Spinal cord (tissue), 10 donors: ENCODE measurements at places on chromosomes 3 and 15. TPM values are rescaled to one million over a fixed set of nuclear protein-coding genes. Genes with fewer than 3 reads are reported as not detected.

- no peak overlapping the region for H3K27ac ChIP-seq
- no peaks in the 10 kb centered on the region for H3K27me3 ChIP-seq
- no peak overlapping the region for H3K4me3 ChIP-seq
- no peaks in the 10 kb centered on the region for H3K36me3 ChIP-seq
- no peak for DNase-seq
- H3K4me1 ChIP-seq = no peaks in the 10 kb centered on the region
Observed at GRCh38 chr3:172511783-172512762, 11.2 kb downstream of the TNFSF10 start.

- DNase-seq = no peak
- H3K4me3 ChIP-seq = no peak overlapping the region
- no peaks in the 10 kb centered on the region for H3K4me1 ChIP-seq
- H3K27me3 ChIP-seq = no peaks in the 10 kb centered on the region
- no peak overlapping the region for H3K27ac ChIP-seq
Observed at GRCh38 chr3:112486811-112487505, 12.3 kb downstream of the BTLA start.

DNA sequence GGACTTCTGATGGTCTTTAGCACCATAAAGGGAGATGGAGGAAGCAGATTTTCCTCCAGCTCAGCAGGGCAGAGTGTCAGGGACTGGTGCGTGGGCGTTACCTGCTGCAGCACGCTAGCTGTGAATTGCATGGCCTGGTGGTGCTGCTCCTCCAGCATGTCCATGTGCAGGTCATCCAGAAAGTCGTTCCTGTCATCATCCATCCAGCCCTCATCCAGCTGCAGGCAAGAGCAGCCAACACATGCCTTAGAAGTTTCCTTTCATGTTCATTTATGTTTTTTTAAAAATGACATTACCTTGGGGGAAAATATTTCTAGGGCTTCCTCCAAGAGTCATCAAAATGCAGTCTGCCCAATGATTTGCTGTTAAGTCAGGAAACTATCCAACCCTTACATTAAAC, 239.2 kb downstream of the PDZRN3 start:
- H3K27ac ChIP-seq = no peak overlapping the region
- no peaks in the 10 kb centered on the region for H3K27me3 ChIP-seq
- H3K36me3 ChIP-seq = peaks cover 15% of the 10 kb centered on the region
- no peak for DNase-seq

DNA sequence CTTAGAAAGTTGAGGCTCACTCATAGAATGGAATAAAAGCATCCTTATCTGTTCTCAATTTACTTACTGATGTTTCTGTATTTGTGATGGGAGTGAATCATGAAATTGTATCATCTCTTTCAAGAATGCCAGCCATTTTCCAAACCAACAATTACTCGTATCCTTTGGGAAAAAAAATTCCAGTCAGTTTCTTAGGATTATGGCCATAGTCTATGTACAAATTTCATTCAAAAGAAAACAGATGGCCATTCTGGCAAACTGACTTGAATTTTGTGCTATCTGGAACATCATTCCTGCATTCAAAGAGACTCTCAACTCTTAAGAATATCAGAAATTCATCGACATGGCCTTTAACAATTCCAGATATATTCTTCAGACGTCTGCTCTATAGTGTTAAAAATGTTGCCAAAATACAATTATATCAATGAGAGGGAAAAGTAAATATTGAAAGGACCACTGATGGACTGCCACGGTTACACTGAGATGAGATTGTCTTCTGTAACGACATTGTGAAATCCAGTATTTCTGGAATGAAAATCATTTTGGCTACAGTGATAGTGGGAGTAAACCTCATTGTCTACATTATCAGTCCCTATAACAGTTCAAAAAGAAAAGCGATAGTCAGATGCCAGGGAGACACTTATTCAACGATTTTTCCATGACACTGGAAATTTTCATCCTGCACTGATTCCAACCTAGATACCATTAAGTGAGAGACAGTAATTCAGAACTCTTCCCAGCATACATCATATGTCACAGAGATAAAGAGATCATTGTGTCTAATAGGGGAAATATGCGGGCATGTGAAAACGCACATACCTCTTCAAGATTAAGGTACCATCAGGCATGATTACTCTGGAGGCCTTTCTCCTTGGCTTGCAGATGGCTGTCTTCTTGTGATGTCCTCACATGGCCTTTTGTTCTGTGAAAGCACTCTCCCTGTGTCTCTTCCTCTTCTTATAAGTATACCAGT, 953.8 kb upstream of the ALCAM start:
- no peak for DNase-seq
- no peaks in the 10 kb centered on the region for H3K4me1 ChIP-seq
- no peak overlapping the region for H3K4me3 ChIP-seq

GRCh38 chr3:54376142-54376807, 253.9 kb downstream of the CACNA2D3 start:
- H3K4me3 ChIP-seq = no peak overlapping the region
- no peaks in the 10 kb centered on the region for H3K36me3 ChIP-seq
- H3K4me1 ChIP-seq = peaks cover 2% of the 10 kb centered on the region
- DNase-seq = no peak
- no peak overlapping the region for H3K27ac ChIP-seq
- H3K27me3 ChIP-seq = no peaks in the 10 kb centered on the region

GRCh38 chr3:65848024-65848423, 190.7 kb downstream of the MAGI1 start:
- H3K4me1 ChIP-seq = no peaks in the 10 kb centered on the region
- no peak overlapping the region for H3K27ac ChIP-seq
- H3K4me3 ChIP-seq = no peak overlapping the region
- no peaks in the 10 kb centered on the region for H3K27me3 ChIP-seq
- no peaks in the 10 kb centered on the region for H3K36me3 ChIP-seq

DNA sequence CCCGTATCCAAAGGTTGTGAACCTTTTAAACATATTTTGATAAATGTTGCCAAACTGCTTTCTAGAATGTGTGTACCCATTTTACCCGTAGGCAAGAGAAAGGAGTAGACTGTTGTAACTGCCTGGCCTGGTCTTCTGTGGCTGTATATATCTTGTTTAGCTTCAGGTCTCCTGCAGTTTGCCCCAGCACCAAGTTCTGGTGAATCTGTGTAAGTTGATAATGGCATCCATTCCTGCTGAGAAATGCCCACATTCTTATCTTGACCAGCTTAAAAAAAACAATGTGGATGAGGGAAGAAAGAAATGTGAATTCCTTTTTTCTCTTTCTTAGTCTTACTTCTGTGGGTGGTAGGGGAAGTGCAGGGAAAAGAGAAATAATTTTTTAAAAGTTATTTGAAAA, 53.3 kb upstream of the TLE3 start:
- H3K4me3 ChIP-seq = no peak overlapping the region
- no peak overlapping the region for H3K27ac ChIP-seq
- peaks cover 41% of the 10 kb centered on the region for H3K4me1 ChIP-seq
- no peaks in the 10 kb centered on the region for H3K36me3 ChIP-seq
- no peak for DNase-seq

DNA sequence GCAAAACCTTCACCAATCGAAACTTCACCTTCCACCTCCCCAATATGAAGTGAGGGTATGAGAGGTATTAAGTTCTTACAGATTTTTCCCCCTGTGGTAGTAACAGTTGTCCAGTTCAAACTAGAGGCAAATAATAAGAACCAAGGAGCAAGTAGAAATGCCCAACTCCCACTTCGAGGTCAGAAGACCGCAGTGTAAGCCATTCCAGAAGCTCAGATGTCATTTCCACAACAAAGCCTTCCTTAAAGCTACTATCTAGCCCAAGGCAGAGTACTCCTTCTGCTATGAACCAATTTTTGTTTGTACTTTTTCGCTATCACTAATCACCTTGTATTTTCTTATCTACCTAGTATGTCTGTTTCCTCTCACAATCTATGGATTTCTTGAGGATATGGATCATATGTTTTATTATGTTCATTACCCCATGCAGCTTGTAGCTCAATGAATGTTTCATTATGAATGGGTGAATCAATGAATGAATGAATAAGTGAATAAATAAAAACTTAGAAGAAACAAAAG, 235.7 kb upstream of the KCNMB2 start:
- H3K4me1 ChIP-seq = no peaks in the 10 kb centered on the region
- DNase-seq = no peak
- H3K4me3 ChIP-seq = no peak overlapping the region
- no peaks in the 10 kb centered on the region for H3K27me3 ChIP-seq
- no peak overlapping the region for H3K27ac ChIP-seq

DNA sequence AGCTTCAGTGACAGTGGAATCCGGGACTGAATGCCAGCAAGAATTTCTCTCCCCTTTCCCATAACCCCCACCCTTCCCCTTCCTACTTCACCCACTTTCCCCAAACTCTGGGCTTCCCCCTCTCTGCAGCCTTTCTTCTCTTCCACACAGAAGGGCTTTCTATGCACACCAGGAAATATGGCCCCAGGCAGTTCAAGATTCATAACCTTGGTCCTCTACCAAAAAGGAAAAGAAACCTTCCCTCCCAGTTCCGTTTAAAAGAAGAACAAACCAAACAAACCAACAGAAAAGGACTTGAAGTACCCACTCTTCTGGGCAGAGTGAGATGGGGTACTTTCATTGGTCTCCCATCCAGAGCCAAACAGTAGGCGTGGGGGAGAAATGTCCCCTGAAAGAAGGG, 68.8 kb upstream of the ABHD2 start:
- DNase-seq = no peak
- peaks cover 22% of the 10 kb centered on the region for H3K4me1 ChIP-seq
- H3K27ac ChIP-seq = no peak overlapping the region

- H3K4me1 ChIP-seq = peaks cover 8% of the 10 kb centered on the region
- no peak for DNase-seq
- no peaks in the 10 kb centered on the region for H3K27me3 ChIP-seq
Observed at GRCh38 chr3:98596541-98597500, 3.4 kb upstream of the CPOX start.

DNA sequence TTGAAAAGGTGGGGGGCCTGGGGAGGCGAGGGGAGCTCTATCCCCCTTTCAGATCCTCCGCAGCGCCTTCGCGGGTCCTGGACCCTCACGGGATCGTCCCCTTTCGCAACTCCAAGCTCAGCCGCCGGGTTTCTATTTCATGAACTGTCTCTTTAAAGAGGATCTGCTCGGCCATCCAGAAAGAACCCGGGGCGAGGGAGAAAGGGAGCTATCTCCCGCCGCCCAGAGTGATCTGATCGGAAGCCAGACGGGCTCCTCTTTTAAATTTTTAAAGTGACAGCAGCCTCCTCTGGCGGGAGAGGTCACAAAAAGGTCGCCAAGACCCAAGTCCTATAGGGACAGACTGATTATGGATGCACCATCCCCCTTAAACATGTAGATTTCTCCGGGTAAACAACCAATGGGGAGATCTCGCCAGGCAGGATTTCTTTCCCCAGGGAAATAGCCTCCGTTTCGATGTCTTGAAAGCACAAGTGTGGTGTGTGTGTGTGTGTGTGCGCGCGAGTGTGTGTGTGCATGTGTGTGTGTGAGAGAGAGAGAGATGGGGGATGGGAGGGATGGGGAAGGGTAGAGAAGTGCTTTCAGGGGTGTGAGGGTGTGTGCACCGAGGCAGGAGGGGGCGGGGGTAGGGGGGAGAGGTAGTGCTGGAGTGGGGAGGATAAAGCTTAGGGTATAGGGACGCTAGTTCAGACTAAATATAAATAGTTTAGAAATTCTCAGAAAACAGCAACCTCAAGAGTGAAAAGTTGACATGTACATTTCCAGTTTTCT, 516.1 kb downstream of the MECOM start:
- H3K27ac ChIP-seq = peak overlapping the region; percentile 29
- no peaks in the 10 kb centered on the region for H3K36me3 ChIP-seq

- H3K27ac ChIP-seq = no peak overlapping the region
- H3K4me3 ChIP-seq = no peak overlapping the region
- H3K4me1 ChIP-seq = peaks cover 7% of the 10 kb centered on the region
- H3K27me3 ChIP-seq = no peaks in the 10 kb centered on the region
Observed at GRCh38 chr3:55000546-55000945, 72.7 kb upstream of the LRTM1 start.

GRCh38 chr15:78448441-78449219, 10.6 kb downstream of the IREB2 start:
- H3K27me3 ChIP-seq = no peaks in the 10 kb centered on the region
- peaks cover 6% of the 10 kb centered on the region for H3K4me1 ChIP-seq
- no peak overlapping the region for H3K4me3 ChIP-seq
- DNase-seq = no peak
- H3K36me3 ChIP-seq = peaks cover 26% of the 10 kb centered on the region

GRCh38 chr3:104820959-104821358, 545.8 kb upstream of the ALCAM start:
- no peaks in the 10 kb centered on the region for H3K4me1 ChIP-seq
- no peak overlapping the region for H3K4me3 ChIP-seq
- no peak for DNase-seq

DNA sequence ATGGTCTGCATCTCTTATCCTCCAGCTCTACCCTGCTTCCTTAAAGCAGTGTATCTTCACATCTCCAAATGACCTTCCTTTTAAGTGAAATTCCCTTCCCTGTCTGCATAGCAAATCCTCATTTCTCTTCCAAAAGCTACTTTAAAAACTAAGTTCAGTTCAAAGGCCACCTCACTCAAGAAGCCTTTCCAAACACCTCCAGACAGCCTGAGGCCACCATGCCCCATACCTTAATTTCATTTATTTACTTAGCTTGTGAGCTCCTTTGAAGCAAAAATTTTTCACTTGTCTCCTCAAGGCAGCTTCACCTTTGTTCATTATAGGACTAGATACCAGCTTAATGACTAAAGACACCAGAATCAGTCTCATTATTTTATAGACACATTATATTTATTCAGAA, 39.4 kb downstream of the PIGB start:
- H3K4me1 ChIP-seq = no peaks in the 10 kb centered on the region
- DNase-seq = no peak
- H3K27me3 ChIP-seq = no peaks in the 10 kb centered on the region

DNA sequence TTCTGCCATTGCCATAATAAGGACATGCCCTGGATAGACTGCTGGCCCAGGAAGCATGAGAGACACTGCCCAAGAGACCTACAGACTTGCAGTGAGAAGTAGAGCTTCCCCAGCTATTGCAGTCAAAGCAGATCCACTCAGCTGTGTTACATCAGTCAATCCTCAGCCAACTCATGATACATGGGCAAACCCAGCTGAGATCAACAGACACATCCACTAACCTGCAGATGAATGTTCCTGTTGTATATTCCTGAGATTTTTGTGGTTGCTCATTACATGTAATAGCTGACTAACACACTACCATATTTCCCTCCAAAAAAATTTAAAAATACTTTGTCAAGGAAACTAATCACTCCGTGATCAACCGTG, 68.6 kb downstream of the DCLK3 start:
- H3K27me3 ChIP-seq = no peaks in the 10 kb centered on the region
- no peak overlapping the region for H3K27ac ChIP-seq
- no peaks in the 10 kb centered on the region for H3K36me3 ChIP-seq
- H3K4me3 ChIP-seq = no peak overlapping the region
- no peaks in the 10 kb centered on the region for H3K4me1 ChIP-seq

GRCh38 chr15:39110746-39111145, 470.1 kb upstream of the THBS1 start:
- DNase-seq = no peak
- no peaks in the 10 kb centered on the region for H3K27me3 ChIP-seq
- no peaks in the 10 kb centered on the region for H3K36me3 ChIP-seq
- H3K27ac ChIP-seq = no peak overlapping the region

GRCh38 chr3:53056442-53056841, 10.6 kb upstream of the SFMBT1 start:
- no peaks in the 10 kb centered on the region for H3K4me1 ChIP-seq
- no peak overlapping the region for H3K4me3 ChIP-seq
- no peak for DNase-seq
- no peak overlapping the region for H3K27ac ChIP-seq

The TMEM212 gene
- 0.22 TPM for total RNA-seq

The AADACL2 gene
- not detected for total RNA-seq

The PEX5L gene
- total RNA-seq = 16.4 TPM

The HTR3C gene
- total RNA-seq = not detected

The RFX7 gene
- 23.6 TPM for total RNA-seq
